ENCODE measurements at places on chromosomes 2 and 18. TPM values are rescaled to one million over a fixed set of nuclear protein-coding genes. Genes with fewer than 3 reads are reported as not detected.

Gene STPG4
- total RNA-seq = not detected

DNA sequence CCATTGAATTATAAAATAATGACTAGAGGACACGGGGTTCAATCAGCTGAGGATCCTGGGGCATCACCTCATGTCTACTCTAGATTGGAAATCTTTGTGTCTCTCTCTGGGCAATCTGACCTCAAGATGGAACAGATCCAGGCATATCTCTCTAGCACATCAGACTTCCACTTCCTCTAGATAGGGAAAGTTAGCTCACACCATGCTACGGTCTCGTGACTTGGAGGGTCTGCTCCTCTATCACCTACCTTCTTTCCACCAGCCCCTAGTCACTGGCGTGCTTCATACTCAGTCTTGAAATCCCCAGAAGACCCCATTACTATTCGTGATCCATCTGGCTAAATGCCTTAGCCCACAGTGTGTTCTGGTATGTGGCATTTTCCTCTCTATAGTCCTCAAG lies 148.8 kb downstream of the ANKRD44 start:
- no peak for DNase-seq

DNA sequence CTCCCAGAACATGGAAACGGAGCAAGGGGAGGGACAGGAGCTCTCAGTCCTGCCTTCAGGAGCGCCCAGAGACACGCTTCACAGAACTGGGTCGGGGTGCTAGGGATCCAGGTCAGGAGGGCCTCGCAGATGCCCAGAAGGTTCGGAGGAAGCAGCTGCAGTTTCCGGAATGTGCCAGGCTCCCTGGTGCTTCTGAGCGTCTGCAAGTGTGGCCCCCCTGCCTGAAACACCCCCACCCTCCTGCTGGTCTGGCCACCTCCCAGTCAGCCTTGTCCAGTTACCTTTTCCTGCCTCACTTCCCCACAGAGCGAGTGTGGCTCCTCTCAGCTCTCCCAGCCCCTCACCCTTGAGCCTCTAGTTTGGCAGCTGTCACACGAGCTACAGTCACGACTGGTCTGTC lies 88.3 kb upstream of the TAF1B start:
- no peak for DNase-seq

- peak; percentile 40 for DNase-seq
These were observed 2.9 kb downstream of the LRATD1 start for GRCh38 chr2:14635391-14635871.

DNA sequence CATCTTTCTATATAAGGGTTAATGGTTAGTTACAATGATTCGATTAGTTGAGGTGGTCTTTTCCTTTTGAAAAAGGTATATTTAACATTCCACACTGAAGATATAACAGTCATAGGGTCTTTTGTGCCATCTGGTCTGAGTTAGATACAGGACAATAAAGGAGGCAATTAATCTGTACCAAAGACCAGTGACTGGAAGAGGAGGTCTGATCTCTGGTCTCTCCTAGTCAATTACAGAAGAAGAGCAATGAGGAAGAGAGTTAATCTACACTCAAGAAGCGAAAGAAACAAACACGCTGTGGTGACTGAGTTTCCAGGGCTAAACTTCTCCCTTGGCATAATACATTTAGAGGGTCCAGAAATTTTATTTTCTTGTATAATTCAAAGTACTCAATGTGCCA lies 20.7 kb upstream of the RMDN2 start:
- DNase-seq = no peak

Gene NIFK
- total RNA-seq = 39.0 TPM

DNA sequence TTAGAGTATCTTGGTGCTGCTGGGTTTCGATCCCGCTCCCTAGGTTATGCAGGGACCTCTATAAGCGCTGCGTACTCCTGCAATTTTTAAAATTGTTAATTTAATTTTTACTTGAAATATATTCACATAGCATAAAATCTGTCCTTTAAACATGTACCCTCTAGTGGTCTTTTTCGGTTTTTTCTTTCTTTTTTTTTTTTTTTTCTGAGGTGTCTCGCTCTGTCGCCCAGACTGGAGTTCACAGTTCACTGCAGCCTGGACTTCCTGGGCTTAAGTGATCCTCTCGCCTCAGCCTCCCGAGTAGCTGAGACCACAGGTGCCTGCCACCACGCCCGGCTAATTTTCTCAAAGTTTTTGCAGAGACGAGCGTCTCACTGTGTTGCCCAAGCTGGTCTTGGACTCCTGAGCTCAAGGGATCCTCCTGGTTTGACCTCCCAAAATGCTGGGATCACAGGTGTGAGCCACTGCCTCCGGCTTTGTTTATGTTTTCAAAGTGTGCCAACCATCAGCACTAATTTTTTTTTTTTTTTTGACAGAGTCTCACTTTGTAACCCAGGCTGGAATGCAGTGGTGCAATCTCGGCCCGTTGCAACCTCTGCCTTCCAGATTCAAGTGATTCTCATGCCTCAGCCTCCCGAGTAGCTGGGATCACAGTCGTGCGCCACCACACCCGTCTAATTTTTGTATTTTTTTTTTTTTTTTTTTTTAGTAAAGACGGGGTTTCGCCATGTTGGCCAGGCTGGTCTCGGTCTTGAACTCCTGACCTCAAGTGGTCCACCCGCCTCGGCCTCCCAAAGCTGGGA lies 585 bp upstream of the MOB1A start:
- no peak for DNase-seq

DNA sequence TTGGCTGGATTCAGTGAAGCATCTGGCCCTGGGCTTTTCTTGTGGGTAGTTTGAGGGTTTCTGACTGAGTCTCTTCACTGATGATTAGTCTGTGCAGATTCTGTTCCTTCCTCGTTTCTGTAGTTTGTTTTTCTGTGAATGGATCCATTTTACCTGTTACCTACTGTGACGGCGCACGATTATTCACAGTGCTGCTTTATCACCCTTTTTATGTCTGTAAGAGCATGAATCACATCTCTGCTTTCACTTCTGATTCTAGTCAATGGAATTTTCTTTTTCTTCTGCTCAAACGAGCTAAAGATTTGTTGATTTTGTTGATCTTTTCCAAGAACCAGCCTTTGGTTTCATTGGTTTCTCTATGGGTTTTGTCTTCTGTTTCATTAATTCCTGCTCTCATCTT lies 60.8 kb downstream of the SLC66A2 start:
- no peak for DNase-seq

Gene MRO
- total RNA-seq = not detected

GRCh38 chr2:133414486-133415209 lies 153.6 kb downstream of the NCKAP5 start:
- no peak for DNase-seq

Gene LYPD6
- 16.1 TPM for total RNA-seq

- DNase-seq = no peak
These were observed 73.1 kb downstream of the SKA1 start for GRCh38 chr18:50447952-50448351.

Gene ARHGEF4
- 2.2 TPM for total RNA-seq

Gene RMC1
- 19.4 TPM for total RNA-seq

Gene DLX2
- 0.72 TPM for total RNA-seq

Gene SH3RF3
- 4.3 TPM for total RNA-seq

Measured in RPMI7951 (cell line).